ENCODE measurements at places on chromosomes 4 and X.

DNA sequence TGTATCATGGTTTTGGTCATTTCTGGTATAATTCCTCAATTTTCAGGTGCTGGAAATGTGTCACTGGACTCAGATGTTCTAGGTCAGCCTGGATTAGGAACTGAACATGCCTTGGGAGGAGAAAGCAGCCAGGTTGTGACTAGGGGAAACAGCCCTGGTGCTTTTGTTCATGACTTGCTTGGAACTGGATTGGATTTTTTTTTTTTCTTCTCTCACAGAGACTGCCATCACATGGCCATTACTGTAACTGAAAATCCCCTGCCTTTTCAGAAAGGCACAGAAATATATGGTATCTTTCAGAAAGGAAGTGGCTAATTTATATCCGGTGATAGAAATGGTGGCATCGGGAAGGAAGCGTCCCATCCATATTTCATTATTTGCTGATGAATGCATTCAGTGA is 34.6 kb downstream of the SEPTIN11 start:
- DNase-seq = no peak

GRCh38 chr4:7426525-7427171 is 8.1 kb downstream of the PSAPL1 start:
- DNase-seq = no peak

- no peak for DNase-seq
These were observed 392.0 kb downstream of the GBA3 start for GRCh38 chr4:23084559-23085248.

GRCh38 chr4:155411546-155411945 is 34.8 kb upstream of the MAP9 start:
- no peak for DNase-seq

GRCh38 chr4:157727163-157727562 is 445.7 kb downstream of the GASK1B start:
- no peak for DNase-seq

GRCh38 chrX:8147226-8147625 is 23.8 kb downstream of the VCX2 start:
- no peak for DNase-seq

GRCh38 chr4:84750260-84750959 is 167.5 kb downstream of the CDS1 start:
- peak; percentile 24 for DNase-seq

DNA sequence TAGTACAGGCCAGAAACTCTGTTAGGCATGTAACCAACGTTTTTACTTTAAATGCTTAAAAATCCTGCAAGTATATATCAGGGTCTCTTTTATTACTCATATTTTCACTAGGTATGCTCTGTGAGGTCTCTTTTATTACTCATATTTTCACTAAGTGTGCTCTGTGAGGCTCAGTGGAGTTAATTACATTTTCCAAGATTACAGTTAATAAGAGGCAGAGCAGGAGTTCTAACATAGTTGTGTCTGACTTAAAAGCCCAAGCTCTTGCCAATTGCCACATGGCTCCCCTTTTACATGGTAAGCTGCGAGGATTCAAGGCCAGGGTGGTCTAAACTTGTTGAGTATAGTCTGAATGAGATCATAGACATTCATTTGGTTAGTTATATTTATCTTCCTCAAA is 81.0 kb upstream of the ARMCX2 start:
- DNase-seq = no peak

GRCh38 chr4:58849026-58849425 is 1738.8 kb upstream of the IGFBP7 start:
- DNase-seq = no peak

DNA sequence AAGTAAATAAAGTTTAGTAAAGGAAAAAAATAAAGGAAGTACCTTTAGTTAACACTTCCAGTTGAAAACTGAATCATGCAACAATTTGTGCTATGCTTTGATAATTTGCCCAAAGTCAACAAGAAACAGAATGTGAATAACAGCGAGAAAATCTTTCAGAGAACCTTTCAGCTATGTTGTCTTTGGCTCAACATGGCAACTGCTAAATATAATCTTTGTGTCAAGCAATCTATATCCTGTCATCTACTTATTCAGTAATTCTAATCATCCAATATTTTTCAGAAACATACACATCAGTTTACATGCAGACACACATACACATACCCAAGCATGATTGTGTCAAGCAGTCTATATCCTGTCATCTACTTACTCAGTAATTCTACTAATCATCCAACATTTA is 136.0 kb upstream of the PABPC4L start:
- no peak for DNase-seq

GRCh38 chrX:134431894-134432293 is 28.1 kb upstream of the HPRT1 start:
- DNase-seq = no peak

DNA sequence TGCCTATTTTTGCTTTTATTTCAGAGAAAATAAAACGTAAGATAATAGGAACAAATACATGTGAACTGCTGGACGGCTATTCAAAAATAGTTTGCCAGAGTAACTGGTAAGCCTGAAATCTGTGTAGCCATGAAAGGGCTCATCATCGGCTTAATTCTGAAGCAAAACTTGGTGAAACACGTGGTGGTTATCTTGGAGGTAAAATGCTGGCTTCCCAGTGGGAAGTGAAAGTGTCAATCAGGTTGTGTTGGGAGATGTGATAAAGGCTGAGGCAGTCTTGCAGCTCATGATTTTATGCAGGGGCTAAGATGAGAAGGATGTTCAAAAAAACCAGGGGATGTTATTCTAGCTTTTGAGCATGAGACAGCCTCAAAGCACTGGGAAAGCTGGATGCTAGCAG is 36.1 kb upstream of the TLR2 start:
- DNase-seq = no peak

GRCh38 chrX:35104626-35105025 is 162.0 kb downstream of the FAM47B start:
- no peak for DNase-seq

DNA sequence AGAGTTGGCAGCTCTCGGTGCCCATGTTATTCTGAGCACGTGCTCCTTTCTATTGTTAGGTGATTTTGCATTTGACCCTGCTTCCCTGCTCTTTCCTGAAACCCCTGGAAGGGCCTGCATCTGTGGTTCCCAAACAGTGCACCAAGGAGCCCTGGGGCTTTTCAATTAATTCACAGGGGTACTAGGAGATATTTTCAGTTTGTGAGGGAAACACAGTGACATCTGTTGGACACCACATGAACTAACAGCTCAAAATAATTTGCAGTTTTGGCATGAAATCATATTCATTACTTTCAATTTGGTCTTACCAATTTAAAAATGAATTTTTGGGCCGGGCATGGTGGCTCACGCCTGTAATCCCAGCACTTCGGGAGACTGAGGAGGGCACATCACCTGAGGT is 156.6 kb downstream of the GATB start:
- no peak for DNase-seq

- DNase-seq = no peak
These were observed 120.0 kb upstream of the CHRDL1 start for GRCh38 chrX:110915570-110915969.

DNA sequence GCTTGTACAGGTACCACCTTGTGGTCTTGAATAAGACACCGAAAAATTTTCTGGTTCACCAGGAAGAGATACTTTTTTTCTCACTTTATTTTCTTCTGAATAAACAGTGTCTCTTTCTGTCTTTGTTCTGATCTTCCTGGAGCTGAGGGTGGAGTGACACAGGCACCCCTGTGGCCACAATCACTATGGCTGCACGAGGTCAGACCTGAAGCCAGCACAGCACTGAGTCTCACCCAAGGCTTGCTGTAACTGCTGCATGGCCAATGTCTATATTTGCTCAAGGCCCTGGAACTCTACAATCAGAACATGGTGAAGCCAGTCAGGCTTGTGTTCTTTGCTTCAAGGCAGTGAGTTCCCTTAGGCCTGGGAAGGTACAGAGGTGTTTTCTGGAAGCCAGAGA is 87.2 kb downstream of the GPR174 start:
- no peak for DNase-seq

DNA sequence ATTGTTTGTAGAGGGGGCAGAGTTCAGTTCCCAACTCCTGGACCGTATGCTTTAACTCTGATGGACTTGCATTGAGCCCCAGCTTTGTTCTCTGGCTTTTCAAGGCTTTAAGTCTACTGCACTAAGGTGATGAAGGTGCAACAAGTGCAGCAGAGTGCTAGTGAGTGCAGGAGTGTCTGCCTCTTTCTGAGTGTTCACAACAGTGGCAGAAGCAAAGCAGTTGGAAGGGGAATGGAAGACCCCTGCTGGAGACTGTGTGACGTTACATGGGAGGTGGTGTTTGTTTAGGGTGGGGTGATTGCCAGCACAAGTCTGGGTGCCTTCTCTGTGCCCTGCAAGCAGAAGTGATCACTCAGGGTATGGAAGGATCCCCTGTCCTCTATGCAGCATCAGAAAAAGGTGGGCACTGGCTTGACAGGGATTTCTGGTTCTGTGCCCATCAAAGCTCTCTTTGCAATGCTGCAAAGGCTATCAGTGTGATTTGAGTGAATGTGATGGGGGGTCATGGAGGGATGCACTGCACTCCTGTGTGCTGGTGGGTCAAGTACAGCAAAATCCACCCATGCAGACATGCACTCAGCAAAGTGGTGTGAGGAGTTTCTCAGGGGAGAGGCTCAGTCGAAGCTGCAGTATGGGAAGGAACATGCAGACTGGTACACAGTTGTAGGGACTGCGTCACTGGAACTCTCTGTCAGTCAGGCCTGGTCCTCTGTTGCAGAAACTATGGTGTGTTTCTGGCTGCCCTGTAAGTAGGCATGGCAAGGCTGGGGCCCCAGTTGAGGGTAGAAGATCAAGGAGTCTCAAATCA is 70.9 kb upstream of the UGT2B7 start:
- no peak for DNase-seq

DNA sequence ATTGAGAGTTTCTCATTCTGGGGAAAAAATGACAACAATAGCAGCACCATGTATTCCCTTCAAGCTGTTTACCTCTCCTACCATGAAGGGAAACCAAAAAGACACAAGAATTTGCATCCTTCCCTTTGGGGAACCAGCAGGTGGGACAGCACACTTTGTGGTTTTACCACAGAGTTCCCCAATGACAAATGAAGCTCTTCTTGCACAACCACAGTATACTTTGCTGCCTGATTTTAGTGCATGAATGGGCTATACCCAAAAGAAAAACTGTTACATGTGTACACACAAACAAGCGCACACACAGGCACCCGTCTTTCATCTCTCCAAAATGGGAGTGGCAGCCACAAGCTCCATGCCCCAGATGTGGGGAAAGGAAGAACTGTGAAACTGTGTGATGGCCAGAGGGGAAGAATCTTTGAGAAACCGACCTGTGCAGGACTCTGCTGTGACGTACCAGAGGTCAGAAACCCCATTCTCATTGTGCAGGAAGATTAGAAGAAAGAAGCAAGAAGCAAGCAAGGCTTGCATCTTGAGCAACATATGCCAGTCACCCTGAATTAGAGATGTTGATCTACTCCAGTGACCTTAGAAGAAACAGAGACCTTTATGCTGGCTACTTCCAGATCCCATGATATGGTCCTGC is 2.7 kb upstream of the MAML3 start:
- no peak for DNase-seq

DNA sequence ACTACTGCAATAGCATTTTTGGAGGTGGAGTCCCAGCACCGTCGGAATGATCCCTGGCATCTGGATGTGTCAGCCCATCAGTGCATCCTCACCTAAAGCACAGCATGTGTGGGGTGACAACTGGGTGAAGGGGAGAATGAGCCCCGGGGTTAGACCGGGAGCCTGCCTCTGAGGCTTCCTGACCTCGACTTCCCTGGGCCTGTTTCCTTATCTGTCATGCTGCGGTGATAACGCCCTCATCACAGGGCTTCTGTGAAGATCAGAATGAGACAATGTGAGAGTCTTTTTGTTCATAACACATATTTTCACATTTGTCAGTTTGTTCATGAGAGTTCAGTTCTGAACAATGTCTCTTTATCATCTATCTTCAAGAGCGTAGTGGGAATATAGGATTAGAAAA is 31.1 kb upstream of the PDLIM3 start:
- no peak for DNase-seq

DNA sequence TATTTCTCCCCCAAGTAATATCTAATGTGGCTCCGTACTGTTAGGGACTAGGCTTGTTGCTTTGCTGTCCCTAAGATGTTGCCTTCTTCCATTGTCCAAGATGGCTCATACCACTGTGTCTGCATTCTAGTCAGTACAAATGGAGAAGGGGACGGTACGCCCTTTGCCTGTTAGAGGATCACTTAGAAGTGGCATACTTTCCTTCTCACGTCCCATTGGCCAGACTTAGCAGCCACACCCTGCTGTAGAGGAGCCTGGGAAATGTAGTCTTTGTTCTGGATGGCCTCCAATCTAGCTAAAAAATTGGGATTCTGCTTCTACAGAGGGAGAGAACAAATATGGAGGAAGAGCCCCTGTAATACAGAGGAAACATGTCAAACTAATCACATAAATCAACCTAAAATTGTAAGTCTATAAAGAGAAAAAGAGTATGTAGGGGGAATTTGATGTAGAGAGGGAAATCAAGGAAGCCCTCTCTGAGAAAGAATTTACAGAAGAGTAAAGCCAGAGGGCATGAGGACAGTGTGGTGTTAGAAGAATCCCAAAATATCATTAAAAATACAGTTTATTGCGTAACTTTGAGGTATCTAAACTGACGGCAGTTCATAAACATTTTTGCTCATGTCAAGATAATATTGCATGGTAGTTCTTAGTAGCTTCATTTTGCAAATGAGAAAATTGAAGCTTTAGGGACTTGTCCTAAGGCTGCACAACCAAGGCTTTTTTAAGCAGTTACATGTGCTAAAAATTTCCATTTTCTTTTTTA is 15.1 kb downstream of the PRIMPOL start:
- no peak for DNase-seq

- DNase-seq = no peak
These were observed 105.9 kb downstream of the SHROOM4 start for GRCh38 chrX:50707955-50708699.

DNA sequence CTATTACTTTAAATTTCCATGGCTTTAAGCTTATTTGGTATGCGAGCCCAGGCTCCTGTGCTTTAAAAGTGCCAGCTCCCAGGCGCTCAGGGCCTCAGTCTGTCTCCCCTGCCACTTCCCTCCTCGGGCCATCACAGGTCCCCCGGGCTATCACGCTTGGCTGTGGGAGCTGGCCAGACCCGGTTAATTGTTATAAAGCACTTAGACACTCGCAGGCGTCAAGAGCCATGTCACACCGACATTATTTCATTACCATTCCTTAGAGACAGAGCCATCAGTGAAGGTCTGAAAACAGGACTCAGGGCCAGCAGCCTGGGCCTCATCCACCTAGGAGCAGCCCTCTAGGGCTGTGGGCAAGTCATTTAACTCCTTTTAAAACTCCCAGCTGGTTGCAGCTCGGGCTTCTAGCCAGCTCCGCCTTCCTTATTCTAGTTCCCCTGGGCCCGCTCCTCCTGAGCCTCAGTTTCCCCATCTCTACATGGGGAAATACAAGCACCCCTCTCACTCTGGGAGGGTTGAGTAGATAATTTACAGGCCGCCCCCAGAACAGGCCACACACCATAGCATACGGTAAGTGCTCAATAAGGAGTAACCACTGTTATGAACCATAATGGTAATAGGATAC is 99.0 kb downstream of the HMX1 start:
- DNase-seq = no peak

DNA sequence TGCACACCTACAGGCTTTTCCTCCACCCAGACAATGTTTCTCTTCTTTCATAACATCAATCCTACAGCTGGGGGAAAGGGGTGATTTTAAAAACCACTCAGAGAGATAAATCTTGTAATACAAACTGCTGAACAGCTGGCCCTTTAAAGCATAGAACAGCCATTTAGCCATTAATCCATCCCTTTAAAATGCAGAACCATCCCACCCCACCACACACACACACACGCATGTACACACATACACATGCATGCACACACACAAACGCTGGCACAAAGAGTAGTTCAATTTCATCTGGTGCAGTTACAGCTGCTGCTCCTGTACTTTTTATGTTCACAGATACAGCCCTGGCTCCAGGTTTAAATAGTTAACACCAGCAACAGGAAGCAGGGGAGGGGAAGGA is 426.1 kb downstream of the MID1IP1 start:
- no peak for DNase-seq
